ENCODE measurements at places on chromosomes 11 and 22.

- DNase-seq: no peak
These were observed 235.0 kb downstream of the MIAT start for GRCh38 chr22:26892166-26893041.

GRCh38 chr11:69644071-69644961 lies 3.4 kb downstream of the CCND1 start:
- no peak for DNase-seq

DNA sequence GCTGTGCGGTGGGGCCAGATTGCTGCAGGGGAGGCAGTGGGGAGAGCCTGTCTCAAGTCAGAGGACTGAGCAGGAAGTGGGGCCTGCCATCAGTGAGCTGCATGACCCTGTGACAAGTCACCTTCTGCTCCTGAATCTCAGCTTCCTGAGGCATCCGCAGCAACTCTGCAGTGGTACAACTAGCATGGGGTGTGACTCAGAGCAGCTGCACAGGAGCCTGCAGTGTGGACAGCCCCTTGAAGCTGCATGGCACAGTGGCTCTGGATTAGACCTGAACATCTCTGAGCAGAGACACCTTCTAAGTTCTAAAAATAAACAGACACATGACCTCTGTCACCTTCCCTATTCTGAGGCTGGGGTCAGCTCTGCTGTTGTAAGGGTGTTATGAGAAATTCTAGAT lies 18.0 kb downstream of the FAM227A start:
- DNase-seq: no peak

- no peak for DNase-seq
These were observed 197.6 kb upstream of the BLID start for GRCh38 chr11:122313581-122313980.

- no peak for DNase-seq
These were observed 20.9 kb downstream of the BRSK2 start for GRCh38 chr11:1410366-1411291.

DNA sequence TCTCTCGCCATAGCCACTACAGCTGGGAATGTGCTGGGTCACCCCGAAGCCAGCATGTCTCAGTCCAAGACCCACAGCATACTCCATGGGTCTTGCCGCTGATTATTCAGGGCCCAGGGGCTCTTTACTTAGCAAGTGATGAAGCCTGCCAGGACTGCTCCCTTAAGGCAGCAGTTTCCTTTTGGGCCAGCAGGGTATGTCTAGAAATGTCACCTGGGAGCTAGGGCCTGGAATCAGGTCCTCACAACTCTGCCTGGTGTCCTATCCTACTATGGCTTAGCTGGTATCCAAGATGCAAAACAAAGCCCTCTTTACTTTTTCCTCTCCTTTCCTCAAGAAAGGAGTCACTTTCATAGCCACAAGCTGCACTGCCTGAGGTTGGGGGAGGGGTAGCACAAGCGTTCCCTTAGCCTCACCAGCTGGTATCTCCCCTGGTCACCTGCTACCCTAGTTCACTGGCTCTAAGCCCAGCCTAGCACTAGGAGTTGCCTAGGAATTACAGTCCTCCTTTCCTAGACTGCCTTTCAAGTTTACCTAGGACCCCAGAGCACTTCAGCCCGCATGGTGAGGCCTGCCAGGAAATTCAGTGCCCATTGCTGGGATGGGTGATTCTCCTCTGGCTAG lies 22.6 kb upstream of the NCR3LG1 start:
- no peak for DNase-seq

DNA sequence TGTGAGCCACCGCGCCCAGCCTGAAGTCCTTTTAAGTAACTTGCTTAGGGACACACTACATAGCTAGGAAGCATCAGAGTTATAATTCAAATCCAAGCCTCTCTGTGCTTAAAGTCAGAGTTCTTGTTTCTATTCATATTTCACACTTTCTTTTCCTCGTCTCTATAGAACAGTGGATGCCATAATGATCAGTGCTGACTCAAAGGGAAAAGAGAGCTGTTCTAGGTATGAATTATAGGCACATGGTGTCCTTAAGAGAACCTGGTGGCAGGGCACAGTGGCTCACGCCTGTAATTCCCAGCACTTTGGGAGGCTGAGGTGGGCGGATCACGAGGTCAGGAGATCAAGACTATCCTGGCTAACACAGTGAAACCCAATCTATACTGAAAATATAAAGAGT lies 400.2 kb upstream of the DDI1 start:
- DNase-seq: no peak

GRCh38 chr11:10388574-10388973 lies 66.5 kb upstream of the AMPD3 start:
- no peak for DNase-seq

- DNase-seq: no peak
These were observed 65.4 kb downstream of the MTMR3 start for GRCh38 chr22:29948385-29948769.

GRCh38 chr22:49664371-49664881 lies 163.2 kb downstream of the BRD1 start:
- no peak for DNase-seq

- no peak for DNase-seq
These were observed 13.1 kb downstream of the MS4A15 start for GRCh38 chr11:60769811-60770210.

DNA sequence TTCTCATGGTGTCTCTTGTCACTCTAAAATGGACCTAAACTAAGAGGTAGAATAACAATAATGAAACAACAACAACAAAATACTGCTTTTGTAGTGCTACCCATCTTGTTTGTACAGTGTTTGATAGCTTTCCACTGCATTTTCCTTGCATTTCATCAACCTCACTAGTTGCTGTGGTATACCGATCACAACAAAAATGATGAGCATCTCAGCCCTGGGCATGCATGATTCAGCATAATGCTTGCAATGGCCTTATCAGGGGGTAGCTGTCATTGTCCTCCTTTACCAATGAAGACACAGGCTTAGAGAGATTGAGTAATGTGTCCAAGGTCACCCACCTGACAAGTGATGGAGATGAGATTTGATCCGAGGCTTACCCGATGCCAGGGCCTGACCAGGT lies 682.5 kb downstream of the NTM start:
- no peak for DNase-seq

GRCh38 chr11:68798221-68798813 lies 43.4 kb downstream of the CPT1A start:
- peak; percentile 23 for DNase-seq

DNA sequence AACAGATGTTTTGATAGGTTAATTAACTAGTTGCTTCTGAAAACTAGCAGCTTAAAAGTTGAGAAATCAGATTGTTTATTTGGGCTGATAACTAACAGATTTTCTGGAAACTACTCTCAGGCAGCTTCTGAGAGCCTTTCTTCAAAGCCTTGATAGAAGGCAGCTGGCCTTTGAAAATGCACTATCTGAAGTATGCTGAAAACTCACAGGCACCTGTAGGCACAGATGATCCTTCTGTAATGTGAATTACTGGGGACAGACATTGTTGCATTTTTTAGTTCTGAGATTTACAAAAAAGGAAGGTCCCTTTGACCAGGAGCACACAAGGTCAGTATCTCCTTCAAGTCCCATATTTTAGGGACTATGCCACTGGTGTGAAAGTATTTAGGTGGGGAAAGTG lies 460.8 kb upstream of the CNTN5 start:
- no peak for DNase-seq

DNA sequence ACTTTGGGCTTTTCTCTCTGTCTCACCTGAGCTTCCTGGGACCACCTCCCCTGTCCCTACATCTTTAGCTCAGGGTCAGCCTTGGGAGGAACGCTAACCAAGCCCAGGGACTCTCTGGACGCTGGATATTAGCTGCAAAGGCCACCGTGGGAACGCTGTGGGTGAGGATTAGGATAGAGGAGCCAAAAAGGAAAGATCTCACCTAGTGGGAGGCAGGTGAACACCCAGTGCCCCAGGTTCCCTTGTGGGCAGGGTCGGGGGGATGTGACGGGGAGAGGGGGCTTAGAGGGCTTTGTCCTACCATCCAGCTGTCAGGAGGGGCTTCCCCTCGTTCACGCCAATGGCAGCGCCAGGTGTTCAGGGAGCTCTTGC lies 50.2 kb downstream of the LINC01488 start:
- DNase-seq: no peak

DNA sequence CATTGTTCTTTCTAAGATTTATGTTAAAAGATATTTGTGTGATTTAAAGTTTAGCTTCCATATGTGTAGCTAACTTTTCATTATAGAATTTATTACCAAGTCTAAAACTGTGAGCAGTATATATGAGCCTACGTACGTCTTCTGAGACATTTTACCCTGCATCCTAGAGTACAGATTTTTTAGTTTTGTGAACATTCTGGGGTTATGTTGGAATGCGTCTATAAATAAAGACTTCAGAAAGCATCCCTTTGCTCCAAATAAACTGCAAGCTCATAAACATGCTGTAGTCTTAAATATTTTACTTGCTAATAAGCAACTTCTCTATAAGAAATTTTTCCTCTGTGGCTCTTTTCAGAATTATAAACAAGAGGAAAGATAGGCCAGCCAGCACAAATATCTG lies 236.5 kb downstream of the DDX10 start:
- no peak for DNase-seq

- DNase-seq: no peak
These were observed 2.3 kb downstream of the MN1 start for GRCh38 chr22:27799015-27799826.

- DNase-seq: no peak
These were observed 30.3 kb downstream of the TPCN2 start for GRCh38 chr11:69078930-69079605.

GRCh38 chr22:20982563-20982882 lies 426 bp downstream of the LZTR1 start:
- DNase-seq: no peak

- no peak for DNase-seq
These were observed 12.9 kb upstream of the FAT3 start for GRCh38 chr11:92211576-92212167.

GRCh38 chr11:94424662-94425061 lies 23.4 kb upstream of the GPR83 start:
- DNase-seq: no peak

DNA sequence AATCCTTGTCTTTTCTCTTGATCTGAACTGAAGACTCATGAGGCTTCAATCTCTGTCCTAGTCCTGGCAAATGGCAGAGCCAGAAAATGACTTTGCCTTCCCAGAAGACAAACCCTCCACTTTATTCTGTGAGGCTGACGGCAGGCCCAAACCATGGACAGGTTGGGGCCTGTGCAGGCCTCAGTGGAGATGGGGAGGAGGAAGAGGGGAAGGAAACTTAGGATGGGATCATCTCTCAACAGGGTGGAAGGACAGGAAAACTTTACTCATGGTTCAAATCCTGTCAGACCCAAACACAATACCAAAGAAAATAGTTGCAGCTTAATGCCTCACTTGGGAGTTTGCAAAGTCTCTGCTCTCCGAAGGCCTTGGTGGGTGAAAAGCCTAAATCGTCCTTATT lies 9.8 kb downstream of the RPL27A start:
- no peak for DNase-seq

DNA sequence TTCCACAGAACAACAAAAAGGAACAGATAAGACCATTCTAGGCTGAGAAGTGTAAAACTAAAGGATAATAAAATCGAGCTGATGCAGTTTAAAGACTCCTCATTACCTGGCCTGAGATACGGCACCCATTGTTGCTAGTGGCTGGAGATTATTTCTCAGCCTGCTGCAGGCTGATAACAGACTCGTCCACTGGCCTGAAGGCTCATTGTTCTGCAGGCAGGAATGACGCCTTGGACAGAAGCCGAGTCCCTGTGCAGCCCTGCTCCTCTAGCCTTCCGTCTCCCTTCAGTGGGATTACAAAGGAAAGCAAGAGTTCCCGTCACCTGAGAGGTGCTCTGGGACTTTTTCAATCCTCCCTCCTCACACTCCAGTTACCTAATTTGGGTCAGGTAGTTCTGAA lies 1065.3 kb downstream of the OPCML start:
- DNase-seq: no peak

DNA sequence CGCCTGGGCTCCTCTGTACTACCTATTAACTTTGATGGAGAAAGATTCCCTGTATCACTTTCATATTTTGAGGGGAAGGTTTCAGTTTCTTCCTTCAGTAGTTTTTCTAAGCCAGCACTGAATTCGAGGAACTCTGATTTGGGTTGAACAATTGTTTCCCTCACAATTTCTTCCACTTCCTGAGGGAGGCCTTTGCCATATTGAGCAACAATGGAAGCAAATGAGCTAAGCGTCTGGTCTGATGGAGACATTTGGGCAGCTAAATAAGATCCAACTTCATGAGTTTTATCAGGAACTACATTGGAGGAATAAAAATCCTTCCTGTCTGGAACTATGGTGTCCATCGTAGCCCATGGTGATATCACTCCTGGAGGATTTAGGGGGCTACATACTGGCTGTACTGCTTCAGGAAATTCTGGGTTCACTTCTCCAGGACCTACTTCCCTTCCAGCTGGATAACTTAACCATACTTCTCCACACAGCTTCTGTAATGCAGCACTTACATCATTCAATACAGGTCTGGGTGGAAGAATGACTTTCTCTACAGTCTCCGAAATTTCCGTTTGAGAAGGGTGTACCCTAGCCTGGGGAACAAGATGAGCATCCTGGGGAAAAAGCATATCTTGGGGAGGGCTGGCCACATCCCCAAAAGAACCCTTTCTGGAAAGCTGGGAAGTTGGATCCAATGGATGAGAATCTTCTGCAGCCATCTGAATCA lies 38.9 kb upstream of the CCDC89 start:
- no peak for DNase-seq

GRCh38 chr11:101555366-101555765 lies 28.4 kb downstream of the TRPC6 start:
- no peak for DNase-seq

GRCh38 chr11:120867531-120867930 lies 156.4 kb upstream of the TBCEL start:
- DNase-seq: no peak

GRCh38 chr11:24373516-24373915 lies 123.3 kb upstream of the LUZP2 start:
- DNase-seq: no peak

- no peak for DNase-seq
These were observed 36.7 kb downstream of the CLMP start for GRCh38 chr11:123158033-123159003.

- DNase-seq: no peak
These were observed 29.8 kb downstream of the TOLLIP start for GRCh38 chr11:1279674-1280055.

- DNase-seq: no peak
These were observed 26.5 kb downstream of the ARHGAP1 start for GRCh38 chr11:46673713-46674462.

DNA sequence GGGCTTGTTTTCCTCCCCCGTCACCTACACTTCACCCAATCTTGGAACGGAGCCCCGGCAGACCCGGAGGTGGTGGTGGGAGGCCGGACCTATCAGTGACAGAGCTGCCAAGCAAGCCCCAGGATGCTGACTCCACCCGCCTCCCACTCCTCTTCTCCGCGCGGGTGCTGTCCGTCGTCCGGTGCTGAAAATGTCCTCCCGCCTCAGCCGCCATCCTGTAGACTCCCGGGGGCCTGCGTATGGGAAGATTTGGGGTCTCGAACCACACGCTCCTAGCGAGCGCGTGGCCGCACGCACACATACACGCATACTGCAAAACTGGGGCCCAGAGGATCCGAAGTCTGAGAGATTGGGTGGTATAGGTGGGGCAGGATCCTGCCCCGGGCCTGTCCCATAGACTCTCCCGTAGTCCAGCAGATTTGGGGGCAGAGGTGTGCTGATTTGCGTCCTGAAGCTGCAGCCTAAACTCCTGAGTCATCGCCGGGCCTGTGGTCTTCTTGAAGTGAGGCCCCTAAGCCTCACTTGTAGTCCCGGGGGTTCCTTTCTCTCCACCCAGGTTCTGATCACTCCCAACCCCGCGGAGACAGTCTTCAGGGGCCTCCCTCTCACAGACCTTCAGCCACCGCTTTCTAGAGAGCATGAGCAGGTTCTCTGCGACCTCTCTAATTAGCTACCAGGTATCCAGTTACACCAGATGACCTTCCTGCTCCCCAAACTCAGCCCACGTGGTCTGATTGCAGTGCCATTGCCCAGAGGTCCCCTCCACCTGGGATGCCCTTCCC lies 796 bp upstream of the YIF1A start:
- DNase-seq: peak; percentile 80

Data from activated T-cell treated with anti-CD3 and anti-CD28 coated beads for 48 hours (primary cell).